ENCODE measurements at places on chromosomes 4 and X.

DNA sequence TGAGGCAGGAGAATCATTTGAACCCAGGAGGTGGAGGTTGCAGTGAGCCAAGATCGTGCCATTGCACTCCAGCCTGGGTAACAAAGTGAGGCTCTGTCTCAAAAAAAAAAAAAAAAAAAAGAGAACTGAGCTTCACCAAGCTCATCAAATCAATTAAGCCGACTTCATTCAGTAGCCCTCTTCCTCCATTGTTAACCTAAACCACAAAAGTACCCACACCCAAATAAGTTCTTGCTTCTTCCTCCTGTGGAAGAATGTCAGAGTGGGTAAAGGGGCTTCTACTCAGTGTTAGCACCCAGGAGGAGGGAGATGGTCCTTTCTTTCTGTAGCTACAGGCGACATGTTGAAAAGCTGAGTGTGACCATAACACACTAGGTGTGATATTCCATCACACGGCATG, 58.6 kb upstream of the CHRNA9 start:
- DNase-seq = no peak

DNA sequence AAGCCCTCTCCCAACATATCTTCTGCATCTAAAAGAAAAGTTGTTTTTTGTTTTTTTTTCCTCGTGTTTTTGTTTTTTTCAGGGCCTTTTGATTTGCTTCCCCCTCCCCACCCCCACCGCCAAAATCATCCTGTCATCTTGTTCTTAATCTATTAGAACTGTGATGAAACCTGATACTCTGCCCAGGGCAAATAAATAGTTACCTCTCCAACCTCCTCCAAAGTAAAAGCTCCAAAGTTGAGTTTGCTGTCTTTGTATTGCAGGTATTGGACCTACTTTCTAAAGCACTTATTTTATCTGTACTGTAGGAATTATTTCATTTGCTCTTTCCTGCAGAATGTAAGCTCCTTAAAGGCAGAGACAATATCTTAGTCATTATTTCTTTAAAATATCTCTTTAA, 172.9 kb downstream of the SOWAHB start:
- no peak for DNase-seq

DNA sequence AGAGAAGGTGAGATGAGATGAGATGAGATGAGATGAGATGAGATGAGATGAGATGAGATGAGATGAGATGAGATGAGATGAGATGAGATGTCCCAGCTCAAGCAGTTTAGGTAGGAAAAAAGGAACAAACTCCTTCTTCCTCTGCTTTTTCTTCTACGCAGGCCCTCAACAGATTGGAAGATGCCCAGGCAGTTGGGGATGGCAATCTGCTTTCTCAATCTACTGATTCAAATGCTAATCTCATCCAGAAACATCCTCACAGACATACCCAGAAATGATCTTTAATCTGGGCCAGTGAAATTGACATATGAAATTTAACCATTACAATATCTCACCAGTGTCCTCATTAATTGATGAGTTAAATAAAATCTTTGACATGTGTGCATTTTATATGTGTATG, 370.3 kb upstream of the SLC7A11 start:
- no peak for DNase-seq

GRCh38 chr4:109206620-109207019, 95.8 kb downstream of the COL25A1 start:
- no peak for DNase-seq

DNA sequence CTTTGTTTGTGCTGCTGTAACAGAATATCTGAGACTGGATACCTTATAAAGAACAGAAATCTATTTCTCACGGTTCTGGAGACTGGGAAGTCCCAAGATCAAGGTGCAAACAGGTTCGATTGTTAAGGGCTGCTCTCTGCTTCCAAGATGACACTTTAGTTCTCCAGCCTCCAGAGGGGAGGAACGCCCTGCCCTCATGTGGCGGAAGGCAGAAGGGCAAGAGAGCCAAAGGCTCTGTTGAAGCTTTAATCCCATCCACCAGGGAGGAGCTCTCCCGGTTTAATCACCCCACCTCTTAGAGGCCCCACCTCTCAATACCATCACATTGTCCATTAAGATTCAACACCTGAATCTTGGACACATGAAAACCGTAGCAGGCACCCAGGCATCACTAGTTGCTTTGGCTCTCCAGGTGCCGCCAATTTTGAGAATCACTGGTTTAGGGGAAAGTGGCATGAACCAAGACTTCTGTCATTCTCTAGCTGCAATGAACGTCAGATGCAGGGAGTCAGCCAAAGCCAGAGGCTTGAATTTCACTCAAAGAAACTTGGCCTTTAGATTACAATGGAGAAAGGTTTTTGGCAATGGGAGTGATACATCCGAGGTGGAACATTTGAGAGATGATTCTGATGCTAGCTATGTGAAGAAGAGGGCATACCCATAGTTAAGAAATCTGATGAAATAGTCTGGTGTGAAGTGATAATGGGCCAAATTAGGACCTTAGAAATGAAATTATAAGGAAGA, 15.7 kb downstream of the FHL1 start:
- DNase-seq = peak; percentile 60

- peak; percentile 95 for DNase-seq
Observed at GRCh38 chr4:87895964-87896621, 63.3 kb downstream of the MEPE start.

- peak; percentile 70 for DNase-seq
Observed at GRCh38 chr4:66572949-66573348, 902.7 kb upstream of the EPHA5 start.

- peak; percentile 25 for DNase-seq
Observed at GRCh38 chr4:106080376-106080775, 185.1 kb downstream of the NPNT start.

DNA sequence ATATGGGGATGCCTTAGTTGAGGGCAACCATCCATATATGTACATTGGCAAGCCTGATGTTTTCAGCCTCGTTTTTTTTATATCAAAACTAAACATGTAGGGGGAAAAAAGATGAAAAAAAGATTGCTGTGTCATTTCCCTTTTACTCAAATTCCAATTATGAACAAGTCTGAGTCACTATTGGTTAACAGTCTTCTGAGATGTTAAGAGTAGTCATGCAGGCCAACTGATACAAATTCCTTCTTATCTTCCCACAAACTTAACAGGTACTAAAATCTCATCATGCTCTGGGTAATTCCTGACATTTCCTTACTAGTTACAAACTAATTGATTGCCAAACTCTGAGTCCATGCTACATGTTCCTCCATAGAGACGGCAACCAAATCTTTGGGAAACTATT, 222.1 kb downstream of the FRMPD4 start:
- DNase-seq = peak; percentile 69

- DNase-seq = no peak
Observed at GRCh38 chrX:639151-639550, 8.6 kb downstream of the SHOX start.

- peak; percentile 91 for DNase-seq
Observed at GRCh38 chrX:108439426-108439942, at the start of gene COL4A5. TSS of gene COL4A5 (plus strand) at chrX:108439838. CDS start at chrX:108440126, 288 bp downstream.

DNA sequence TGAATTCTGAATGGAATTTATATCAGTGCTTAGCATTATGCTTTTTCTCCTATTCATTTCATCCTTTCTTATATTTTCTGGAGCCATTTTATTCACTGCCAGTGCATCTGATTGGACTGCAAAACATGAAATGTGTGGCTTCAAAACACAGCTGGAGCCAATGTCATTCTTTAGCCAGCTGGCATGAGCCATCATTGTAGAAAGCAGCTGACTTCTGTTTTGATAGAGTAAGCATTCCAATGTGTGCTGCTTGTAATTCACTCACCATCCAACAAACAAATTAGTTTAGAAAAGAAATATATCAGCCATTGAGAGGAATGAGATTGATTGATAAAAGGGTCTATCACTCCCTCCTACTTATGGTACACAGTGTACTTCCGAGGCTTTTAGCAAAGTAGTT, 2616.0 kb downstream of the ARAP2 start:
- DNase-seq = no peak

- no peak for DNase-seq
Observed at GRCh38 chr4:2878346-2878745, 34.7 kb downstream of the ADD1 start.

GRCh38 chrX:144616317-144616716, 631.0 kb upstream of the SPANXN1 start:
- DNase-seq = no peak

- DNase-seq = no peak
Observed at GRCh38 chrX:23263892-23264291, 70.8 kb upstream of the PTCHD1 start.

DNA sequence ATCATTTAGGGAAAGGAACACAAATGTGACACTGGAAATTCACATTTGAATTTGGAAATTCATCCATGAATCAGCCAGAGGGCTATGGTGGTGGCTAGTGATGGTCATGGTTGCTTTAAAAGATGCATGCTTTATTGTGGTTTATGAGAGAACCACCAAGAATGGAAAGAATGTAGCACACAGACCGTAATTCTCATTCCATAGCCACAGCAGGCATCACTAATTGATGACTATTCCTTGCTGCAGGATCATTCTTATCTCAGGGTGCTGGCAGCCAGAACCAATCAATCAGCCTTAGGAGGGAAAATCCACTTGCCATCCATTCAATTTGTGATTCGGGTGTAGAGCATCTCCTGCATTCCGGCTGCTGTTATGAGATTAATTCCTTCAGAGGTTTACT, 115.6 kb downstream of the DHRSX start:
- DNase-seq = peak; percentile 64

- DNase-seq = no peak
Observed at GRCh38 chr4:181964731-181965130, 278.5 kb upstream of the TENM3 start.

GRCh38 chrX:150897421-150898320, 797 bp downstream of the CD99L2 start:
- DNase-seq = peak; percentile 55

DNA sequence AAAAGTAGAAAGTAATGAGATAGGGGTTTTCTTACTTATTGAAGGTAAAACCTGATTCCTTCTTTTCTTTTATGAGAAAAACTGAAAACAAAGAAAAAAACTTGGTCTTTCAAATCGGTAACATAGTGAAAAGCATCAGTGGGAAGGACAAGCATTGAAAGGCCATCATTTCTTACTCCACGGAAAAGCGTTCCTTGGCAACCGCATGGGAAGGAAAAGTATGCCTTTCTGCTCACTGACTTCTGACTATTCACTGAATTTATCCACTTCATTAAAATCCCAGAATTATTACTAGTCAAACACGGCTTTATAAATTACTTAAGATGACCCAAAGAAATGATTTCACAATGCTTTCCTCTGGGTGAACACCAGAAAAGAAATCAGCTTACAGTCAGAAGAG, 646.7 kb downstream of the TLL1 start:
- no peak for DNase-seq

DNA sequence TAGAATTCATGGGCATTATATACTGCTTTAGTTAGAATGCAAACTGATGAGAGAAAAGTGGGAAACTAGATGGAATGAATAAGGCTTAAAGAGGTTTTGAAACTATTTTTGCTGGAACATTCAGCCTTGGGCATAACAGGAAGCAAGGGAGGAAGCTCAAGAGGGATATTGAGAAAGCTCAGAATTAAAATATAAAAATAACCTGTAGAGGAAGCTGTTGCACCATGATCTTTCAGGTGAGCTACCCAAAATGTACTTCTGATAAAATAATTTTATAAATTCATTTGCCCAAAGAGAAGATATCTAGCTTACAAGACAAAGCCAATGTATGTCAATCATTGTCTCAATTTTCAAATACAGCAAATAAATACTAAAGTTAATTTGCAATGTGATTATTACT, 11.3 kb downstream of the GC start:
- peak; percentile 20 for DNase-seq

DNA sequence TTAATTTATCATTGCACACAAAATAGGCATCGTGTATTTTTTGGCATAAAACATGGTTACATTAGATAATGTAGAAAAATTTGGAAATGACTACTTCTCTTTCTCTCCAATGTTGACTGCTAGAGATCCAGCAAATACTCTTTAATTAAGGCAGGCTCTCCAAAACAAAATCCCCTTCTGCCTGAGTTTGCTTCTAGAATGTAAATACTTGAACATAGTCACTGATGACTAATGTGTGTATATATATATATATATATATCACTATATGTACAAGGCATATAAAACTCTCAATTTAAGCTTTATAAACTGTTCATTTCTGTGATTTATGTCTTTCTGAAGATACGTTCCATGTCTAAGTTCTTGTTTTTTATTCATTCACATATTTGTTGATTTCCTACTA, 67.2 kb upstream of the CAMK2D start:
- DNase-seq = peak; percentile 26

- DNase-seq = peak; percentile 94
Observed at GRCh38 chr4:73740353-73740778, at the start of gene CXCL8. TSS of gene CXCL8 (plus strand) at chr4:73740569. CDS start at chr4:73740659, 90 bp downstream.

Data from epithelial cell of esophagus (primary cell).